ENCODE measurements at places on chromosomes 7 and 10. TPM values are rescaled to one million over a fixed set of nuclear protein-coding genes. Genes with fewer than 3 reads are reported as not detected.

Gene LIPN
- not detected for total RNA-seq

Gene LRIT1
- not detected for total RNA-seq

Gene SPDYE2B
- not detected for total RNA-seq

Gene MMRN2
- 0.15 TPM for total RNA-seq

Gene PVRIG
- total RNA-seq, result not detected

Gene ZNF680
- 11.9 TPM for total RNA-seq

Gene AKR1C3
- 2.5 TPM for total RNA-seq

Gene BMS1
- 16.7 TPM for total RNA-seq

Gene STYXL1
- 24.4 TPM for total RNA-seq

Gene NEUROG3
- not detected for total RNA-seq

Gene ECHDC3
- 19.0 TPM for total RNA-seq

Gene PLXDC2
- total RNA-seq, result 8.0 TPM

Gene GRID1
- total RNA-seq, result not detected
